ENCODE measurements at places on chromosomes 2 and 18. TPM values are rescaled to one million over a fixed set of nuclear protein-coding genes. Genes with fewer than 3 reads are reported as not detected.

The GPR39 gene
- 3.6 TPM for total RNA-seq

The ALLC gene
- not detected for total RNA-seq

The SIGLEC15 gene
- total RNA-seq = 8.0 TPM

The ACADL gene
- not detected for total RNA-seq

The DPY30 gene
- 41.3 TPM for total RNA-seq

The TOGARAM2 gene
- total RNA-seq = 0.72 TPM

The SRD5A2 gene
- not detected for total RNA-seq

The COL4A3 gene
- total RNA-seq = not detected

The UGT1A10 gene
- total RNA-seq = not detected

The SNORC gene
- 0.72 TPM for total RNA-seq

The LCT gene
- under 0.01 TPM for total RNA-seq

The UPP2 gene
- total RNA-seq = not detected

The TCF23 gene
- not detected for total RNA-seq

The OTOS gene
- not detected for total RNA-seq

The HAAO gene
- total RNA-seq = 0.72 TPM

The MYO5B gene
- 0.36 TPM for total RNA-seq

The TBR1 gene
- not detected for total RNA-seq

The LONRF2 gene
- total RNA-seq = under 0.01 TPM

The NAT8 gene
- total RNA-seq = not detected

Measured in osteoblast (primary cell).